ENCODE measurements at places on chromosomes 7 and 10.

- no peak for DNase-seq
These were observed 41.6 kb downstream of the BICC1 start for GRCh38 chr10:58554316-58554715.

DNA sequence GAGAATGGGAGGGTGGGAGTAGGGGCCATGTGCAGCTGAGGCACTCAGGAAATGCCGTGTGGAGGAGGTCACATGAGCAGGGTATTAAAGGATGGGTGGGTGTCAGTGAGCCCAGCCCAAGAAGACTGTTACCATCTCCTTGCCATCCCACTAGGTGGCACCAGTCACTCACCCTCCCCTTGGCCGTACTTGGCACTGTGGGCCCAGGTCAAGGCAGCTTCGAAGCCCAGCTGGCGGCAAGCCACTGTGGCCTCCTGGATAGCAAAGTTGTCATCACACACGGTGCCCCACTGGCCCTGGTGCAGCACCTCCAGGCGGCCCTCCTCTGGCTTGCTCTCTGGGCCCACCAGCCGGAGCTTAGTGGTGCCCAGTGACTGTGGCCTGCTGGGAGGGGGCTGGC is 5.4 kb downstream of the LOXL4 start:
- DNase-seq, result no peak

GRCh38 chr10:133310789-133311188 is 2.1 kb downstream of the ZNF511 start:
- no peak for DNase-seq

DNA sequence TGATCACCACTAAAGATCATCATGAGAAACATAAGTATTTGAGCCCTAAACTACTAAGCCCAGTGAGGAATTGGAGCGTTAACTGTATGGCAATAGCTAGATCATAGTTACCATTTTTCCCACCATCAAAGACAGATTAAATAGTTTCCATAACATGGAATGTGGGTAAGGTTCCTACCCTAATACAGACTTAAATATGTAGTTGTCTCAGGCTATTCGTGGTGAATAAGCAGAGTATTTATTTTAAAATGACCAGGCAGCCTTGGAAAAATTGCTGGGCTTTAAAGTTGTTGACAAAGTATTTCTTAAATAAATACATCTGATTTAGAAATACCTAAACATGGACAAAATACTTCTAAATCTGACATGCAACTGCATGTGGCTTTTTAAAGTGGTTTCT is 106.8 kb downstream of the NT5C2 start:
- no peak for DNase-seq

- no peak for DNase-seq
These were observed 159.3 kb downstream of the ST7 start for GRCh38 chr7:117112640-117113039.

DNA sequence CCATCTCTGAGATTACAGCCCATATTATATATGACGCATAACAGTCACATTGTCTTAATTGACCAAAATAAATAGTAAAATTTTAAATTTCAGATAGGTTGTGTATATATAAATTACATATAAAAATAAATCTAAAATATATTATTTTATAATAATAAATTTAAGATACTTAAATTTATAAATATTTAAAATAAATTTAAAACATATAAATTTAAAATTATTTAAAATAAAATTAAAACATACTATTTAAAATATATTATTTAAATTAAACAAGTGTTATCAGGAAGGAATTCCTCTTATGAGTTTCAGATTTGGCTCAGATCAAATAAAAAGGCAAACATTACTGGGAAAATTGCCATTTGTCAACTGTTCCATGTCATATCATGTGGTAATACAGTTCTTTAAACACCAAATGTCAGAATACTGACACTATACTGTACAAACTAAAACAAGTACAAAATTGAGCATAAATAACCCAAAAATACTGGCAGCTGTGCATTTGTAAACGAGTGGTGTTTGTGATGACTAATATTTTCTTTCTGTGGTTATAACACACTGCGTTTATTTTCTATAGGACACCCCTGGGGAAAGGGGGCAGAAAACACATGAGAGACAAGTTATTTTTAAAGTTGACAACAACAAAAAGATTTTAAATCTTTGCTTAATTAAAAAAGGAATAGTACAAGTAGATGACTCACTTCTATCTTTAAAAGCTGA is 71.3 kb upstream of the DGKB start:
- no peak for DNase-seq

- no peak for DNase-seq
These were observed 6.0 kb downstream of the PLAU start for GRCh38 chr10:73916761-73917470.

DNA sequence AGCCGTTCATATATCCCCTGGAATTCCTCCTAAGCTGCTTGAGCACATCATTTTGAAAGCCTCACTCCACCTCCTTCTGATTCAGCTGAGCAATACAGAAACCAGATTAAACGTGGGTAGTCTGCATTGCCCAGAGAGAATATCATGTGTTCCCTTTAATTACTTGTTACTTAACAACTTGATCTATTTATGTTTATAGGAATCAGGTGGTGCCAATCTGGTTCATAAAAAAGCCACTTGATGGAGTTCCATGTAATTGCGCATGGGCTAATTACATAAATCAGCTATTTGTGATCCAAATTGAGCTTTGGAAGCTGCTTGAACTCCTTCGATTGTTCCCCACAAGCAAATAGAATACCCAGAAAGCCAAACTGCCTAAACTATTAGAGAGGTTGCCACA is 114.7 kb upstream of the ADCY1 start:
- DNase-seq, result no peak

GRCh38 chr10:125662584-125662983 is 20.4 kb downstream of the TEX36 start:
- no peak for DNase-seq

- DNase-seq, result no peak
These were observed 71.7 kb downstream of the NOD1 start for GRCh38 chr7:30406664-30407425.

DNA sequence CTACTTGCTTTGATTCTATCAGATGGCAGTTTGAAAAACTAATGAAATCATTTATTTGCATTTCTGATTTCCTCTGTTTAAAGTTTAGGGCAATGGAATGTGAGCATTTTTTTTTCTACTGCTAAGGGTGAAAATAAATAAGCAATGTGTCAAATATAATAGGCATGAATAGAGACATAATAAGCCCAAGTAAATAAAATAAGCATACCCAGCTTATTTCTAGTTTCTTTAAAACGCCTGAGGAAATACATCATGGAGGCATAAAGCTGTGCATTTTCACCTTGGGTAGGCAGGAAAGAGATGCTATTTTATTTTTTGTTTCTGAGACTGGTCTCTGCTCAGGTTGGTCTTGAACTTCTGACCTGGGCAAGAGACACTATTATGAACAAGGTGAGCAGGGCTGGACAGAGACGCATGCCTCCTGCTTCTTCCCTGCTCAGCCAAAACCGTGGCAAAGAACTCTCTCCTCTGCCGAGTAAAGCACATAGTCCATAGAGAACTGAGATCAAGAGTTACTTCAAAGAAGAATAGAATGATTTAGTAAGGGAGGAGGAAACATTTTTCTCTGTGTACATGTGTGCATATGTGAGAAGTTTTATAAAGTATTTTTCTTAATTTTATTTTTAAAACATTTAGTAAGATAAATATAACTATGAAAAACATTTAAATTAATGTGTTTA is 138.1 kb downstream of the GNAI1 start:
- DNase-seq, result no peak

DNA sequence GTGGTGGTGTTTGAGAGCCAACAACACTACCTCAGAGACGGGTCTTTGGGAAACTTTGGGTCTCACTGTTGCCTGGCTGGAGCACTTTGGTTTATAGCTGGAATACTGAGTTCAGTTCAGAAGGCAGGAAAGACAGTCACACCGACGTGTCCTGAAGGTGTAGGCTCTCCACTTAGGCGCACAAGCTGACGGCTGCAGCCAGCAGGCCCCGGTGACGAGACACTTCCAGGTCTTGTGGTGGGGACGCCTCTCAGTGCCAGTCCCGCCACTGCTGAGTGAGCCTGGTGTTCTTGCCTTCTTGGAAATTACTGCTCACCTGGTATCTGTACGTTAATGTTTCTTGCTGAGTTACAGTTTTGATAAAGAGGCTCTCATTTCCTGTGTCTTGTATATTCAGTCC is 74.0 kb downstream of the WDR37 start:
- no peak for DNase-seq

DNA sequence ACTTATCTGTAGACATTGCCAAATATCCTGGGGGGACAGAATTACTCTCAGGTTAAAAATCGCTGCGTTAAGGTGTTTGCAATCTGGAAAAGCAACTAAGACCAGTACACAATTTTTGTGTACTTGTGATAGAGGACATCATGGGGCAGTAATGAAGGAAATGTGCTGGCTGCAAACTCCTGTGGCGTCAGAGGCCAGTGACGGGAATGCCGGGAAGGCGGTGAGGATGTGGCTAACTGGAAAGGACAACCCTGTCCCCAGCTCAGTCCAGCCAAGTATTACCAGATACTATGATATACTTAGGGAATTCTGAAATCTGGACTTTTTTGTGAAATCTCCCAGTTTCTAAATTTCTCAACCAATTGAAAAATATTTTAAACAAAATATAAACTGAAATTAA is 103.1 kb upstream of the NANOS1 start:
- DNase-seq, result no peak

DNA sequence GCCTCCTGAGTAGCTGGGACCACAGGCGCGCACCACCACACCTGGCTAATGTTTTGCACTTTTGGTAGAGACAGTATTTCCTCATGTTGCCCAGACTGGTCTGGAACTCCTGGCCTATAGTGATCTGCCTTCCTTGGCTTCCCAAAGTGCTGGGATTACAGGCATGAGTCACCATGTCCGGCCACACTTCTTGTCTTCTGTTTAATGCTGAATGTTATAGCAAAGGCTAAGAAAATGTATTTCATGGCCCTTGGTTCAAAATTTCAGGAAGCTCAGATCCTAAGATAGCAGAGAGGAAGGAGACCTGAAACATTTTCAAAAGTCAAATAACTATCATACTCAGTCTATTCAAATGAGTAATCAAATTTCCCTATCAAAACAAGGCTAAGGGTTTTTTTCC is 229.6 kb downstream of the BAMBI start:
- DNase-seq, result no peak

- peak; percentile 70 for DNase-seq
These were observed 29.8 kb downstream of the GSDME start for GRCh38 chr7:24727154-24728120.

GRCh38 chr7:151379534-151380198 is 30.2 kb downstream of the WDR86 start:
- no peak for DNase-seq

DNA sequence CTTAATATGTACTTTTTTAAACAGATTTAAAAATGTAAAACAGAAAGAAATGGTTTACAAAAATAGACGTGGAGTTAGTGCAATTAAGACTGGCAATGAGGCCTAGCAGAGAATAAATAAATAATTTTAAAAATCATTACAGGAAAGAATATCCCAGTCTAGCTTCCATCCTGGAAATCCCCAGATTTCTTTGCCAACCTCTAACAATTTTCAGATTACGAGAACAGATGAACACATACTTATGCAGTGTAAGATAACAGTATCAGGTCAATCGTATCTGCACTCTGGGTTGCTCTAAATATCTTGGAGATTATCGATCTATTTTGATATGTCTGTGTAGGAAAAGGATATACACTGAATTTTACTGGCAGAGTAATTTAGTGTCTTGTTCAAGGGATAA is 210.5 kb downstream of the SEMA3A start:
- no peak for DNase-seq

DNA sequence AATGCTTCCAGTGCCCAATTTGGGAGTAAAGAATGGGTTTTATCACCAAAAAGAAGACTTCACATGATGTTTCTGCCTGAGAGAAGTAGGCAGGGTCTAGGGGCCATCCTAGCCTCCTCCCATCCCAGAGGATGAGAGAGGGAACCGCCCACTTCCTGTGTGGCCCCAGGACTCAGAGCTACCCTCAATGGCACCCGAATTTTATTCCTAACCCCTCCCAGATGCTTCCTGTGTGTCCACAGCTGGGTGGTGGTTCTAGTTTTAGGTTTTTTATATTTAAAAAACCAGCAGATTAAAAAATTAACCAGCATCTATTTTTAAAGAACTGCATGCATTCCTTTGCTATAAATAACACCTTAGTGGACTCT is 583.5 kb downstream of the PTPRN2 start:
- DNase-seq, result no peak

GRCh38 chr10:73891540-73891939 is 17.2 kb upstream of the CAMK2G start:
- no peak for DNase-seq

- no peak for DNase-seq
These were observed 76.9 kb downstream of the FAM171A1 start for GRCh38 chr10:15293862-15294842.

GRCh38 chr10:84205853-84206525 is 11.7 kb downstream of the CDHR1 start:
- DNase-seq, result no peak

DNA sequence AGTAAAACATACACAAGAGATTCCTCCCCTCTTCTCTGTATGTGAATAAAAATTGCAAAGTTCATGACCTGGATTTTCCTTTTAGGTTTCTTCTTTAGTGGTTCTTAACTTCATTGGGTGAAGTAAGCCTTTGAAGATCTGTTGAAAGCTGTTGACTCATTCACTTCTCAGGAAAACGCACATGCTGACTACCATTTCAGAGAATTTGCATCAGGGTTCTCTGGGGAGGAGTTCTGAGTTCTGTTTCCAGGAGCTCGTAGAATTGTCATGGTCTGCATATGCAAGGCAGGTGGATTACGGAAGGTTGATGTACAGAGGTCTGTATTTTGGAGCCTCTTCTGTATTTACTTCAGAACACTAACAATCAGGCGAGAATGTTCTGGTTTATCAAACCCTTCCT is 962 bp upstream of the SLC26A4 start:
- DNase-seq, result peak; percentile 17

DNA sequence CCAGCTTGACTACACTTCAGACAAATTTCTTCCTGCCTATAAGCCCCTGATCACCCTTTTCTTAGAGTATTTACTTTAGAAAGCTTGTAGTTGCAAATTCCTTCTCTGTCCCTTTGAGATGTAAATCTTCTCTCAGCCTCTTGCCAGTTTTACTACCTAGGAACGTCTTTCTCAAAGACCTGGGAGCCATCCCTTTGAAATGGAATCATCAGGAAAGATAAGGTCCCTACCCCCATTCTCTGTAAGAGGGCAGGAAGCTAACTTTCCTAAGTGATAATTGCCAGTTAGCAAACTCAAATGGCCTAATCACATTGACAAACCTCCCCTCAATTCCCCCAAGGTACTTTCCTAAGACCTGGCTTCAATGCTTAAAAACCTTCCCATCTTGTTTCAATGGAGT is 304.5 kb downstream of the MDFIC start:
- no peak for DNase-seq

- DNase-seq, result no peak
These were observed 109.6 kb downstream of the NKX6-2 start for GRCh38 chr10:132676193-132676891.
